ELR (cell line): ENCODE measurements at places on chromosomes 12 and 14.

- DNase-seq, result peak; percentile 58
Observed at GRCh38 chr12:123916729-123917128, 55.9 kb downstream of the CCDC92 start.

DNA sequence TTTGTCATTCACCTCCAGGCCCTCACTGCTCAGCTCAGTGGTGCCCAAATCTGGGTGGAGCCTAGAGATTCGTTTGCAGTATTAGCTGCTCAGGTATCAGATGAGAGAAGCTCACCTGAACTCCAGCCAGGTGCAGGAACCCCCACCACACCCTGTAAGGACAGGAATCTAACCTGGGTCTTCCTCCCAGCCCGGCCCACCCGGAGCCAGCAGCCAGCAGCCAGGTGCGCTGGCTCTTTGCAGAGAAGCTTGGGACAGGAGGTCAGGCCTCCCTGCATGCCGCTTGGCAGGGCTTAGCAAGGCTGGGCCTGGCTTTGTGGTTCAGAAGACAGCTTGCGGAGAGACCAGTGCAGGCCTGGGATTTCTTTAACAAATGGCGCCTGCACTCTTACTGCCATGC lies 125.6 kb upstream of the MYL2 start:
- no peak for DNase-seq

- DNase-seq, result no peak
Observed at GRCh38 chr12:96084624-96085023, 49.2 kb upstream of the LTA4H start.

DNA sequence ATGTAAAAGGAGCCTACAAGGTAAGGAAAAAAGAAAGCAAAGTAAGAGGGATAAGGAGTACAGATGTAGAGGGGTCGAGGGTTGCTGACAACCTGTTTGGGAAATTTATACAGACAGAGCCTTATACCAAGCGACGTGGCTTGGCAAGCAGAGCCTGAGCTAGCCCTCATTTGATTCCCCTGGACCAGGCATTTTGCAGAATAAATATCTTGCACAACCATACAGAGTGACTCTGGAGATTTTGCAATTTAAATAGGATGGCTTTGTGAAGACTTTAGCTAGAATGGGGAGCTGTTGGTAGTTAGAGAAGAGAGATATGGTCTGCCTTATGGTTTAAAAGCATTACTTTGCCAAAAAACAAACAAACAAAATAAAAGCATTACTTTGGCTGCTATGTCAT lies 11.1 kb upstream of the ANO6 start:
- no peak for DNase-seq

- peak; percentile 77 for DNase-seq
Observed at GRCh38 chr12:47079981-47080724, 394 bp upstream of the AMIGO2 start.

DNA sequence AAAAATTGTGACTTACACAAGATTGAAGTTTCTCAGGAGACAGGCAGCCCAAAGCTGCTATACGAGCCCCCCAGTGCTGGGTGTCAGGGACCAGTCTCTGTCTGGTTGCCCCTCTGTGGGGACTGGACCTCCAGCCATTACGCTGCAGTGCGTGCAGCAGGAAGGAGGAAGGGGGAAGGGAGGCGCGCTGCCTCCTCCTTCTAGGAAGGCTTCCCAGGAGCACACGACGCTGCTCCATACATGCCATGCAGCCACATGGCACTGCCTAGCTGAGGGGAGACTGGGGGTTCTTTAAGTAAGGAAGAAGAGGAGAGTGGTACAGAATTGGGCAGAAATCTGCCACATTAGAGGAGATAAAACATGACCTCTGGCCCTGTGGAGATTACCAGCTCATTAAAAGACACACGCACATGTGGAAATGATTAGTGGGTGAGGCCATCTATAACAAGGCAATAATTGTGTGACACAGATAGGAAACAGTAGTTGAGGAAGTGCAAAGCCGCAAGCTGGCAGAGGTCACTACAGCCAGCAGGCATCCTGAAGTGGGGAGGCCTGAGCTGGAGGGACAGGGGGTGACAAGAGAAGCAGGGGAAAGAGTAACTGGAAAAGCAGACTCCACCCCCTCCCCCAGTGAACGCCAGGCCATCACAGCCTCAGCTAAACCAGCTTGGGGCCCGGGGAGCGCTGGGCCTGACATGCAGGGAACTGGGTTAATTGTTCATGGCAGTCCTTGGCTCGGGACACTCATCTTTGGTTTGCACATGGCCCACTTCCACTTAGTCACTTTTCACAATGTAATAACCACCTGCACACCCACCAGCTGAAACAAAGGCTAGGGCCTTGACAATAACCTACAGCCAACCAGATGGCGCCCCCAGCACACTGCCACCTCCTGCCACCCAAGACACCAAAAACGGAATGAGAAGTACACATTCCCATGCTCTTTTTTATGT lies 39.6 kb downstream of the CCDC88C start:
- no peak for DNase-seq

DNA sequence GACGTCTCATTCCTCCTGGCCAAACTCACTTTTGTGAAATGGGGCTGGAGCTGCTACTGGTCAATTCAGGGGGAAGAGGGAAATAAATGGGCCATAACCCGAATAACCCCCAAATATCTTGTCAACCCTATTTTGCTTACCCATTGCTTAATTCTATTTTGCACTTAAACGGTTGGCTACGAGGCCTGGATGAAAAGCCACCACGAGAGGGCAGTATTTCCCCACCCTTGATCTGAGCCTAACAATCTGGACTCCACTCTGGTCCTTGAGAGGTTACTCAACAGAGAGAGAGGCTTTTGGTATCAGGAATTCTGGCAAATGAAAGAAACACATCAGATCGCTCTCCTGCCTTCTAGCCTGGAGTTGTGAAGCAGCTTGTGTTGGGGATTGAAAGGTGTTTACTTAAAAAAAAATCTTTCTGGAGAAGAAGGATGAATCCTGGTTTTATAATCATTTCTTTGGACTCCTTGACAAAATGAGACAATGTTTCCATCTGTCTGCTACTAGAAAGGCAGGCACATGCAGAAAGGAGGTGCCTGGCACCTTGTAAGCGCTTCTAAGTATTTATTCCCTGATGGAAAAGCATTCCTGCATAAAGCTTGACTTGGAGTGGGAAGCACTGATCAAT lies 22.4 kb upstream of the FBXO21 start:
- peak; percentile 72 for DNase-seq

DNA sequence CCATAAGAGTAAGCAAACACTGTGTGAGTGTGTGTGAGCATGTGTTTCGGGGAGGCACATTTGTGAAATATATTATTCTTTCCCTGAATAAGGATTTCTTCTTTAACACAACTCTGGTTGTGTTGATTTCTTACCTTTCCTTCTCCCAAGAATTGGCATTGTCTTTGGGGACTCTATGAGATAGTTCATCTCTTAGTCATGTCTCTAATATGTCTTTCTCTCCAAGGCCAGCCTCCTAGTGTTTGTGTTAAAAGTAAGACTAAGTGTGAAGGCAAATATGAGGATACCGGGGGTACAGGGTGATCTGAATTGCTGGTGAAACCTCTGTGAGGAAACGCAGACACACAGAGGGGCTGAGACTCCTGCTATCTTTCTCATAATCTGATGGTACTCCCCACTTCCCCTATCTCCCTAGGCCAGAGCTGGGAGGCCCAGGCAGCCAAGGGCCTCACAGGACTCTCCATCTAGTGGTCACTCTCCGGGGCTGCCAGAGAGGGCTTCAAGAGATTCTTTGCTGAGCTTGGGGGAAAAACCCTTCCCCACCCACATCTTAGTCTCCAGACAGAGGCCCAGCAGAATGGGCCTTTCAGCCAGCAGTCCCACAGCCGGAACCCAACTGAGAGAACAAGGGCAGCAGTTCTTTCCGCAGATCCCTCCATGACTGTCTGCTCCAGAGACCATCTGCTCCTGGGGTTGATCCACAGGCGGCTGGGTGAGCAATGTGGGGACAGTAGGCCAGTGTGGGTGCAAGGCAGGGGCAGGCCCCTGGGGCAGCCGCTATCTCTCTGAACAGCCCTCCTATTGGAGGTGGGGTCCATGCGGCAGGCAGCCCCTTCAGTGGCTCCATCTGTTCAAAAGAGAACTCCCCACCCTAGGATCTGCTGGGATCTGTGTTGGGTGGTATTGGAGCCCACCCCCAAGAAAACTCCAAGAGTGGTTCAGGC lies 5.8 kb upstream of the HOXC12 start:
- no peak for DNase-seq

GRCh38 chr12:52575256-52575655 lies 1.6 kb upstream of the KRT74 start:
- DNase-seq, result no peak

DNA sequence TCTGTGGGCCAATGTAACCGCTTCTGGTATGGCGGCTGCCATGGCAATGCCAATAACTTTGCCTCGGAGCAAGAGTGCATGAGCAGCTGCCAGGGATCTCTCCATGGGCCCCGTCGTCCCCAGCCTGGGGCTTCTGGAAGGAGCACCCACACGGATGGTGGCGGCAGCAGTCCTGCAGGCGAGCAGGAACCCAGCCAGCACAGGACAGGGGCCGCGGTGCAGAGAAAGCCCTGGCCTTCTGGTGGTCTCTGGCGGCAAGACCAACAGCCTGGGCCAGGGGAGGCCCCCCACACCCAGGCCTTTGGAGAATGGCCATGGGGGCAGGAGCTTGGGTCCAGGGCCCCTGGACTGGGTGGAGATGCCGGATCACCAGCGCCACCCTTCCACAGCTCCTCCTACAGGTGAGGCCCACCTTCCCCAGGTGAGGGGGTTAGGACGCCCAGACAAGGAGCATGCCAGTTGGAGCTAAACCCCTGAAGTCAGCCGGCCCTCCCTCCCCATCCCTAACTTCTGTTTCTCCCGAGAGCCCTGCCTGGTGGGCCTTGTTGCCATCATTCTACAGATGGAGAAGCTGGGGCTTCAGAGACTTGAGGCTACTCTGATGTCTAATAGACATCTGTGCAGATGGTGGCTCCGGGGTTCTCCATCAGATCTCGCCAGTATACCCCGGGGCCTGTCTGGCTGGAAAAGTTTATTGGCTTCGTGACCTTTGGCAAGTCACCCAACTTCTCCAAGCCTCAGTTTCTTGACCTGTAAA lies 25.3 kb downstream of the PAPLN start:
- DNase-seq, result no peak

DNA sequence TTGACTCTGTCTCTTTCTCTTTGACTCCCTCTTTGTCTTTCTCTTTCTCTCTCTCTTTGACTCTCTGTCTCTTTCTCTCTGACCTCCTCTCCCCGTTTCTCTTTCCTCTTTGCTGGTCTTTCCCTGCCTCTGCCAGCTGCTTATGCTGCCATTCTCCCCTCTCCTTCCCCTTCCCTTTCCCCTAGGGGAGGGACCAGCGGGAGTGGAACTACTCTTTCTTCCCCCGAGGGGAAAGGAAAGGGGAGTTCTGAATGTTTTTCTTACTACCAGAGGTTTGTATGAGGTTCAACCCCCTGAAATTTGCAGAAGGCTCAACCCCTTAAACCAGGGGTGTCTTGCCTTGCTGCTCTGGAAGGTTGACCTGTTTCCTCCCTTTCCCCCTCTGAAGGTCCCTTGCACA lies 24.7 kb upstream of the RNASE1 start:
- no peak for DNase-seq

GRCh38 chr12:23458640-23459039 lies 490.8 kb downstream of the SOX5 start:
- DNase-seq, result no peak

- no peak for DNase-seq
Observed at GRCh38 chr14:88232771-88233170, 90.3 kb downstream of the KCNK10 start.

GRCh38 chr12:79775355-79776027 lies 84.7 kb upstream of the PAWR start:
- DNase-seq, result no peak

DNA sequence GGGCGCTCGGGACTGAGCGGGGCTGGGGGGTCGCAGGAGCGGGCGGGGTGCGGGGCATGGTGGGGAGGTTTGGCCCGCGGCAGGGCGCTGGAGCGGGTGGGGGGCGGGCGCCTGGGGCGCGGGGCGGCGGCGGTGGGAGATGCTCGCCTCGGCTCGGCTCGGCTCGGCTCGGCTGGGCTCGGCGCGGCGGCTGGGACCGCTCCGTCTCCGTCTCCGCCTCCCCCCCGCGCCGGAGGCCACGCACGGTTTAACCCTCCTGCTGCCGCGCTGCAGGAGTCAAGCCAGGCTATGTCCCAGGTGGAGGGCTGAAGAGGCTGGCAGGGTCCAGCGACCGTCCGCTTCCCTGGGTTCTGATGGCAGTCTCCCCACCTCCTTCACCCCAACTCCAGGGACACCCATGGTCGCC lies at the start of gene PIANP:
PIANP (minus strand) TSS at position 170 of the 406 bp plus-strand sequence. CDS start 2,754 bp downstream, outside the sequence.
- DNase-seq, result peak; percentile 52

DNA sequence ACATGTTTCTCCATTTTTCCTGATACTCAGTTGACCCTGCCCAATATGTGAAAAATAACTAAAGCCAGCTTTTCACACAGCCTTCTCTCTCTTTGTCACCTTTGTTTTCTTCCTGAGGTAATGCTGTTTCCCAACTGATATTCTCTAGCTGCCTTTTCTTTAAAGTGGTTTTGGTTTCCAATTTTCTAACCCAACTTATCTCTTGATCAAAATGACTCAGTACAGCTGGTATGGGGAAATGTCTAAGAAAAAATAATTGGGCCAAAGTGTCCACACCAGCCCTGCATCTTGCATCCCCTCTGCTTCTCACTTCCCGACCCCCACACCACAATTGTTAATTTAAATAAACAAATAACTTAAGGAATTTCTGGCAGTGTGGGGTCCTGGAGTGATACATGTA lies 193.8 kb downstream of the SYT1 start:
- peak; percentile 87 for DNase-seq

GRCh38 chr12:65450625-65451024 lies 172.1 kb downstream of the MSRB3 start:
- no peak for DNase-seq

DNA sequence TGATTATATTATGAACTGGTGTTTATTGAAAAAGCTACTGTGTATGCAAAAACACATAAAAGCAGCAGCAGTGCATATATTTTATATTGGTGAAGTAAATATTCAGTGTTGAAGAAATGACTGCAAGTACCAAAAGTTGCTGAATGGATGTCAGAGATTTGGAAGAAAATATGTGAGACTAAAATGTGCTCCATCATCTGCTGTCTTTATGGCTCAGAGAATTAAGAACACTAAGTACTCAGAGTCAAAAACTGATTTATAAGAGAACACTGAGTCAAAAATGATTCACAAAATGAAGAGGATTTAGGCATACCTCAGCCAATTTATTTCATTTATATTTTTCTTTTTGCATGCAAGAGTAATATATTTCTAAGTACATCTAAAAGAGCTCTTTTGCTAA lies 86.3 kb upstream of the PDZRN4 start:
- DNase-seq, result no peak

DNA sequence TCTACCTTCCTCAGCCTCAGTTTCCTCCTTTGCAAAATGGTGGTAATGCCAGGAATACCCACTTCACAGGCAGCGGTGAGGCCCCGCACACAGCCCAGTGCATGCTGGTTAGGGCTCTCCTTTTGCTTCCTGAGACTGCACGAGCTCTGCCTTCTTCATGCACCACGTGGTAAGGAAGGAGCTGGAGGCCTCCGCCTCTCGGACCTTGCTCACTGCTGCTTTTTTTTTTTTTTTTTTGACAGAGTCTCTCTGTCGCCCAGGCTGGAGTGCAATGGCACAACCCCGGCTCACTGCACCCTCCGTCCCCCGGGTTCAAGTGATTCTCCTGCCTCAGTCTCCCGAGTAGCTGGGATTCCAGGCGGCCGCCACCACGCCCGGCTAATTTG lies 18.1 kb downstream of the TAMALIN start:
- no peak for DNase-seq
